Activated CD4-positive, alpha-beta T cell treated with anti-CD3 and anti-CD28 coated beads, Interleukin-2, amount 50 U/mL, for 16 hours (primary cell): ENCODE measurements at places on chromosomes 11 and 22.
A peak's percentile ranks its signal among the peaks of the same experiment; 100 is the strongest.

- DNase-seq = no peak
Measured at GRCh38 chr11:27692781-27693180, 7.5 kb downstream of the BDNF start.

DNA sequence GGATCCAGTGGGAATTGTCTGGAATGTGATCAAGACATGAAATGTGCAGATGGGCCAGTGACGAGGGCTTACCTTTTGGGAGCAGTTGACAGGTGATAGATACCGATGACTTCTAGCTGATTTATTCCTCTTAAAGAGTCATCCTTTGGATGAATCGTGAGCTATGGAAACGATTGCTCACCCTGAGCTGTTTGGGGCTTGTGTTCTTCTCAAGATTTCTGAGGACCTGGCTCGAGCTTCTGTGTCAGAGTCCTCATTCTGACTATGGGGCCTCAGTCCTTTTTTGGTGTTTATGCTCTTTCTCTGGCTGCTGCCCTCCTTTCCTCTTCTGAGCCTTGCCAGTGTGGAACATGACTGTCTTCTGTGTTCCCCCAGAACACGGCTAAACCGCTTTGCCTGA is 11.9 kb upstream of the AMPD3 start:
- DNase-seq = no peak

- DNase-seq = no peak
Measured at GRCh38 chr11:78786086-78786485, 211.4 kb upstream of the NARS2 start.

GRCh38 chr11:74077193-74077592 is 68.3 kb upstream of the UCP3 start:
- no peak for DNase-seq

GRCh38 chr11:64643256-64643881 is 52.3 kb downstream of the SLC22A12 start:
- DNase-seq = no peak

- no peak for DNase-seq
Measured at GRCh38 chr11:68173926-68174325, 39.2 kb downstream of the KMT5B start.

GRCh38 chr22:37188901-37189466 is 937 bp upstream of the C1QTNF6 start:
- DNase-seq = no peak

DNA sequence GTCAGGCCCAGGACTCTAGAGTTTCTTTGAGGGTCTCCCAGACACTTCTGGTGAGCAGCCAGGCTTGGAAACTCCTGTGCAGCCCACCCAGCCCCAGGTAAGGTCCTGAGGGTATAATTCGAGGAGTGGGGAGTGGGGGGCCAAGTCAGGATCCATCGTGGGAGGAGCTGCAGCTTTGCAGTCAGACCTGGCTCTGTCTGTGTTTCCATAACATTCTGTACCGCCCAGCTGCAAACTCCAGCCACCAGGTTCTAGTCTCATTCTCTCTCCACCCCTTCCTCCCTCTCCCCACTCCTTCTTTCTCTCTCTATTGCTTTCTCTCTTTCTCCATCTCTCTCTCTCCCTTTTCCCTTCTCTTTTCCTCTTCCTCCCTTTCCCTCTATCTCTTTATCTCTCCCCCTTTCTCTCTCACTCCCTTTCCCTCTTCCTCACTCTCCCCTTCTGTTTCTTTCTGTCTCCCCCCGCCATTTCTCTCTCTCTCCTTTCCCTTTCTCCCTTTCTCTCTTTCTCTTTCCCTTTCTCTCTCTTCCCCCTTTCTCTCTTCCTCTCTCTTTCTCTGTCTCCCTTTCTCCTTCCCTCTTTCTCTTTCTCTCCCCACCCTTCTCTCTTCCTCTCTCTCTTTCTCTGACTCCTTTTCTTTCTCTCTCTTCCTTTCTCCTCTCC is 127.2 kb downstream of the MN1 start:
- DNase-seq = no peak

DNA sequence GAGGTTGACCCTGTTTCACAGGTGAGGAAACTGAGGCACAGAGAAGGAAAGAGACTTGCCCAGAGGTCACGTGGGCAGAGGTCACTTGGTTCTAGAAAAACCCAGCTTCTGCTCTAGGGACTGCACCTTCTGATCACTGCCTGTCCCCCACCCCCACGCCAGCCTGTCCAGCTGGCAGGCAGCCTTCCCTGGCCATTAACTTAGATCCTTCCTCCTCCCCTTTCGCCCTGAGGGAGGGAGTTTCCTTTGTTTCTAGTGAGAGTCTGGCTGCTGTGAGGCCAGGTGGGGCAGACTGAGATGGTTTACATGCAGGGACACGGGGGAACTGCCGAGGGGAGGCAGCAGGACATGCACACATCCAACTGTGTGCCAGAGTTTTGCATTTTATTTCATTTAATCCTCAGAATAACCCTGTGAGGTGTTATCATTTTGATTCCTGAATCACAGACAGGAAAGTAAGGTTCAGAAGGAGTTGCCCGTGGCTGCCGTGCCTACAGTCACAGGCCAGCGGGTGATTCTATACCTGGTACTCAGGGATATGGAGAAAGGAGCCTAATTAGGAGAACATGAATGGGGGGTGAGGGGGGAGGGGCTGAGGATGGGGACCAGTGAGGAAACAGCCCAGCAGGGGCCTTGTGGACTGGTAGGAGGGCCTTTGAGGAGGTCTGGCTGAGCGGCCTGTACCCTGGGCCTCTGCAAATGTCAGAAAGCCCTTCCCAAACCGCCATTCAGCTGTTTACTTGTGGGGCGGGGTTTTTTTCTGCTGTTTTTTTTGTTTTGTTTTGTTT is 3.4 kb downstream of the FAM83F start:
- DNase-seq = no peak

DNA sequence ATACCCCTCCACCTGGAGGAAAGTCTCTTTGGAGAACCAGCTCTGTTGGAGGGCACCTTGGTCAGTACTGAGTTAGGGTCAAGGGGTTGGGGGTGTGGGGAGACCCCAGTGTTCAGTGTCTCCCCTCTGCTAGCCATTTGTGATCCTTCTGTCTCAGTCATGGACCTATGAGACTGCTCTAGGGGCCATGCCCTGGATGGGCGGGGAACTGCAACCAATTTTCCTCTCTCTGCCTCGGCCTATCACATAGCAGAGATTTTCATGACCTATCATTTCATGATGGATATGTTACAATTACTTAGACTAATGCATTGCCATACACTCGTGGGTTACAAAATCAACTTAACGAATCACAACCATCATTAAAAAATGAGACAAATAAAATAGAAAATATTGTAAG is 7.4 kb downstream of the OTOG start:
- DNase-seq = no peak

DNA sequence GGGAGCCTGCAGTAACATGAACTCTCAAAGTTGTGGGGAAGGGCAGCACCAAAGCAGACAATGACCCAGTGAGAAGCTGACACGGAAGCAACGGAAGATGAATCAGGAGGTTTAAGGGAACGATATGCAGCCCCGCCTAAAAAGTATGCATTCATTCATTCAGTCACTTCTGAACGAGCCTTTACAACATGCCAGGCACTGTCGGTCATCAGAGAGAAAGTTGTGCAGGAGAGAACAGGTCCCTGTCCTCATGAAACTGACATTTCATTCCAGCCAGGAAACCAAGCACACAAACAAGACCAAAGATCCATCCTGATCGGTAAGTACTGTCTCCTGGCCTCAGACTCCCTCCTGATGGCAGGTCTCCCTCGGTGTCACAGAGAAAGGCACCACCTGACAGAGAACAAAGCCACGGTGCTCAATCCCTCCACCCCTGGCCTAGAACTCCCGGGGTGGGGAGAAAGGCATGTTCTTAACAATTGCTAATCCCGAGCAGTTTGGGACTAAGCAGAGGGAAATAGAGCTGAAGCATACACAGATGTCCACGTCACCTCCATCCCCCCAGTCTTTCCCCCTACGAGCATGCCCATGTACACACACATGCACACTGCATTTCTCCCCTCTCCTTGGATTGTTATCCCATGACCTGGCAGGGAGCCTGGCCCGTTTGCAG is 49.3 kb downstream of the LRFN4 start:
- DNase-seq = no peak

DNA sequence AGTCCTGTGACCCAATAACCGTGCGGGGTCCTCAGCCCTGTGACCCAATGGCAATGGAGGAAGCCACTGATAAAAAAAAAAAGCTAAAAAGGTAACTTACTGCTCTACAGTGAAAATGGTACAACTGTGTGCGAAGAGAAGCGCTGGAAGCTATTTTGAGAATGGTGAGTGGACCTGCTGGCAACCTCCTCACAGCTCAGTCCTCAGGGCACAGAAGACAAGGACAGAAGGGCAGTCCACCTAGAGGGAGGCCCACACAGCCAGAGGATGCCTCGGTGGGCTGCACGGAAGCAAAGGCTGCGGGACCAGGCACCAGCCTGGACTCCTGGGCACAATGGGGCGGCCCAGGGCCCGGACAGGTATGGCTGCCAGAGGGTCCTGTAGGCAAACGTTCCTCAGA is 35.6 kb downstream of the BRD1 start:
- DNase-seq = no peak

- DNase-seq = no peak
Measured at GRCh38 chr11:10323793-10324170, 18.9 kb downstream of the ADM start.

DNA sequence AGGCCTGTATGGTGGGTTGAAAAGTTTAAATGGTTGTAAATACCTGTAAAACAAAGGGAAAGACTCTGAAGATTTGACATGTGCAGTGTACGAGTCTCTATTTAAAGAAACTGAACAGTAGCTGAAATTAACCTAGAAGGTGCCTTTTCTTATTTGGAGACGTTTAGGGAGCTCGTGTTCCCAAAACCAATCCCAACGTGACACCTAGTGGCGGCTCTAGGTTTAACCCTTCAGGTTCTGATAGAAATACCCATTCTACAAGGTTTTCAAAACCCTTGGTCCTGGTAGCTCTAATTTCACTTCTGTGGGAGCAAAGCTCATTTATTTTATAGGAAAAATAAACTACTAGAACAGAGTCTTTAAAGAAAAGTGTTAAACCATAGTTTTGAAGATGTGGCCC is 258.3 kb downstream of the LRRC4C start:
- peak; percentile 39 for DNase-seq

DNA sequence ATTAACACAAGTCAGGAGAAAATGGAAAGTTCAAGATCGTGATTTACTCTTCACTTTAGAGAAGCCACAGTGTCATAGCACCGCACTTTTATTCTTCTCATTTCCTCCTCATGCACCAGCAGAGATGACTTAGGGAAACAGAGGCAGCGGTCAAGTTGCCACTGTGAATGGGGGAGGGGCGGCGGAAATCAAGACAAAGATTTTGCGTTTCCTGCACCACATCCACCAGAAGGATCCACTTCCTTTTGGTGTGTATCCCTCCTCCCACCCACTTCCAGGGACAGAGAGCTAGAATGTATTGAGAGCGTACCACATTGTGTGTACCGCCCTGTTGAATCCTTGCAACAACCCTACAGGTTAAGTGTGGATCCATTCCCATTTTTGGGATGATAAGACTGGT is 21.8 kb downstream of the TSPAN18 start:
- DNase-seq = no peak

DNA sequence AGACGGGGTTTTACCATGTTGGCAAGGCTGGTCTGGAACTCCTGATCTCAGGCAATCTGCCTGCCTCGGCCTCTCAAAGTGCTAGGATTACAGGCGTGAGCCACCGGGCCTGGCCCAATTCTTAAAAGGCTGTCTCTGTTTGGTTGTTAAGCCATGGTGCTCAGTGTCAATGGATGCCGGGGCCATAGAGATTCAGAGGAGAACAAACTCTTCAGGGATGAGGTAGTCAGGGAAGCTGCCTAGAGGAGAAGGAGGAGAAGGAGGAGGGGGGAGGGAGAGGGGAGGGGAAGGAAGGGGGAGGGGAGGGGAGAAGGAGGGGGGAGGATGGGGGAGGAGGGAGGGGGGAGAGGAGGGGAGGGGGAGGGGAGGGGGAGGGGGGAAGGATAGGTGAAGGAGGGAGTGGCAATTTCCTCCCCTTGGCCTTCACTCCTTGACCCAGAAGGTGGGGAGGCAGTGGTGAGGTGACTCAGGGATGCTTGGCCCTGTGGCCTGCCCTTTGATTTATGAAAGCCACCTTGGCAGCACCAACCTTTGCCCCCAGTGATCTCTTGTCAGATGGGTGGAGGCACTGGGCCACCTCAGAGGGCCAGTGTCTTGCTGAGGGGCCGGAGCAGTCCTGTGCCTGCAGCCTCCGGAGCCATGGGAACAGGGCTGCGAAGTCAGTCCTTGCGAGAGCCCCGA is at the start of gene C11orf86:
Gene C11orf86, plus strand, starts transcription at position 581 of the 681 bp plus-strand sequence. Its CDS starts 59 bp downstream, at position 640.
- no peak for DNase-seq

GRCh38 chr11:123483058-123483457 is 53.0 kb downstream of the GRAMD1B start:
- no peak for DNase-seq

- no peak for DNase-seq
Measured at GRCh38 chr11:32065865-32066629, 24.8 kb upstream of the RCN1 start.

GRCh38 chr22:50546326-50547262 is 895 bp downstream of the KLHDC7B start:
- no peak for DNase-seq

- DNase-seq = no peak
Measured at GRCh38 chr11:63017306-63017974, 1.8 kb upstream of the SLC22A8 start.

DNA sequence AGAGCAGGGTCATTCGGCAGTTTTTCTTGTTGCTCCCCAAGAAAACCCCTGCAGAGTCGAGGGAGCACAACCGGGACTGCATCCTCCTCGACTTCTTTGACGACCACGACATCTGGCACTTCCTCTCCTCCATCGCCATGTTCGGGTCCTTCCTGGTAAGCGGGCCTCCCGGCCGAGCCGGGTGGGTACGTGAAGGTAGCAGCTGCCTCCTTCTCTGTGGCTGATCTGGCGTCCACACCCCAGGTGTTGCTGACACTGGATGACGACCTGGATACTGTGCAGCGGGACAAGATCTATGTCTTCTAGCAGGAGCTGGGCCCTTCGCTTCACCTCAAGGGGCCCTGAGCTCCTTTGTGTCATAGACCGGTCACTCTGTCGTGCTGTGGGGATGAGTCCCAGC is 3.4 kb upstream of the TAGLN start:
- no peak for DNase-seq

DNA sequence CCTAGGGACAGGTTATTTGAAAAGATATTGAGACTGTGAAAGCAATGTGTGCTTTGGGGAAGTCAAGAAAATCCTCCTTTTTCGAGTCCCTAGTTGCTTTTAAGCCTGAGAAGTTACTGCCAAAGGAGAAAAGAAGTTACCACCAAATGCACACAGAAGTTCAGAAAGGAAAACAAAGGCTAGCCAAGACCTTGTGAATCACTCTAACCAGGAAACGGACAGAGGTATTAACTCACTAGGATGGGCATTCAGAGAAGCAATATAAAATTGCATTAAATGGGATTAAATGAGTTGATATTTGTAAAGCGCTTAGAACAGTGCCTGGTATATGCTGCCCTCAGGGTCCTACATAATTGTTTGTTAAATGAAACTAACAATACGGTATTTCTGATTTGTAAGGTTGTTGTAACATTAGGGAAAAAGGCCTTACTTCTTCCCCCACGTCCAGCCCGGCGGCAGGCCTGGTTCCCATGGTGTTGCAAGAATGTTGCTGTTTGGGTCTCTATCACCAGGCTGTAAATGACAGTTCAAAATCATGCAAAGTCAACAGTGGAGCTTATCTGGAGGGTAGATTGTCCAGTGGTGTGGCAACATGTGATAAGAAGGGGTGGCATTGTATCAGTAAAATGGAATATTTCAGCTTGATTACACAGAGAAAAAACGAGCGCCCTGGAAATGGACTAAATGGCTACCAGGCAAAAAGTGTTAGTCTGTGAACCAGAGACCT is 7.1 kb downstream of the TMA7B start:
- DNase-seq = no peak

- DNase-seq = peak; percentile 30
Measured at GRCh38 chr11:90220391-90220790, 2.5 kb downstream of the CHORDC1 start.

GRCh38 chr22:45878051-45878781 is 98.7 kb downstream of the WNT7B start:
- no peak for DNase-seq
